ENCODE measurements at places on chromosomes 13 and 19.

GRCh38 chr19:1354970-1355567 is 28.6 kb upstream of the NDUFS7 start:
- DNase-seq = no peak

- no peak for DNase-seq
Observed at GRCh38 chr19:927351-927779, 1.5 kb downstream of the ARID3A start.

GRCh38 chr19:831407-832369 is 4.1 kb downstream of the AZU1 start:
- DNase-seq = no peak

DNA sequence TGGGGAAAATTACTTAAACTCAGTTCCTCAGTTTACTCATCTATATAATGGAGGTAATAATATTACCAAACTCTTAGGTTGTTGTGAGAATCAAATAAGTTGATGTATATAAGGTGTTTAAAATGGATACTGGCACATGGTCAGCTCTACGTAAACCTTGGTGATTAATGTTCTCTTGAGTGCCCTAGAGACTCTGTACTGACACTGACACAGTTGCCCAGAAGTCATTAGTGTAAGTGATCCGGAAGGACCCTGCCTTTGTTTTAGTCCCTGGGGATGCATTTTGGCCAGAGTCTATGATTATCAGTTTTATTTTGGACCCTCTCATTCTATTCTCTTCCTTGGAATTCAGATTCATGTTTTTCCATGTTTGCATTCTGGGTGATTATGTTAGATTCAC is 31.9 kb downstream of the CHST8 start:
- DNase-seq = no peak

DNA sequence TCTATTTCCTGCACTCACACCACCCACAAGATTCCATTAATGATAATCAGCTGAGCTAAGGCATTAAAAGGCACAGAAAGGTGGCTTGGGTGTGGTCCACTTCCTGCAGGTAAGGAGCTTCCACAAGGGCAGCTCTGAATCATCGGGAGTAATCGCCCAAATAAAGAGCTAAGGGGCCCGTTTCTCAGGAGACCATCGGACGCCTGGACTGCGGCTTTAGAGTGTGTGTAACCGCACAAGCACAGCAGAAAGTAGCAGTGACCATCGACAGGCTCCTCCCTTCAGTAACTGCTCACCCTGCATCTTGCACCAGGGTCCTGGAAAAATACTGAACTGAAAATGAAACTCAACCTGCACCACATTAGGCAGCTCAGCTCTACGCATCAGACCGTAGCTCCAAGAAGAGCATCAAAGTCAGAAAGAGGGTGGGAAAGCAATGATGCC is 6.0 kb downstream of the STK24 start:
- peak; percentile 69 for DNase-seq

GRCh38 chr19:19464339-19465098 is 50.8 kb downstream of the TSSK6 start:
- DNase-seq = no peak

DNA sequence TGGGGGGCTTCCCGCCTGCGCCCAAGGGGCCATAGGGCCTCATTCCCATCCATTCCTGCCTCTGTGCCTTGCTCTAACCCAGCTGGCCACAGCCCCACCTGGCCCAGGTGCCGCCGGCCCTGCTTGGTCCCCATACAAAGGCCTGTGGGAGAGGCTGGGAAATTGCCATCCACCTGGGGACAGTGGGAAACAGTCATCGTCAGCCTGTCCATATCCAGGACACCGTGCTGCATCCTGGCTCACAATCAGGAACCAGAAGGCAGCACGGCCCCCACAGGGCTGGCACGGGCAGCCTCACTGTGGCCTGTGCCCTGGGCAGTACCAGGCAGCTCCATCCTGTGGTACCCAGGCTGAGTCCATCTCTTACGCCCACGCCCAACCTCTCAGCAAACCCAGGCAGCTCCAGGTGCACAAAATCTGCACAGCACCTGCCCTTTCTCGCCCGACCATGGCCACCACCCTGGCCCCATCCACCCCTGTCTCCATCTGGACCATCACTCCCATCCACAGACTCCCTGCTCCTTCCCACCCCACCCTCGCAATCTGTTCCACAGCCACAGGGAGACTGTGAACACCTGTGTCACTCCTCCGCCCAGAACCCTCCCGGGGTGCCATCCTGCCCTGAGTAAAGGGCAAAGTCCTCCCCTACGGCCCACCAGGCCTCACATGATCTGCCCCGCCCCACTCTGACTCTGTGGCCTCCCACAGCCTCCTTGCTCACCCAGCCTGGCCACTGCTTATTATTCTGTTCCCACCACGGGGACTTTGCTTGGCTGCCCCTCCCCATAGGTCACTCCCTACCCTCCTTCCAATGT is 21.1 kb upstream of the FBXO27 start:
- DNase-seq = no peak

DNA sequence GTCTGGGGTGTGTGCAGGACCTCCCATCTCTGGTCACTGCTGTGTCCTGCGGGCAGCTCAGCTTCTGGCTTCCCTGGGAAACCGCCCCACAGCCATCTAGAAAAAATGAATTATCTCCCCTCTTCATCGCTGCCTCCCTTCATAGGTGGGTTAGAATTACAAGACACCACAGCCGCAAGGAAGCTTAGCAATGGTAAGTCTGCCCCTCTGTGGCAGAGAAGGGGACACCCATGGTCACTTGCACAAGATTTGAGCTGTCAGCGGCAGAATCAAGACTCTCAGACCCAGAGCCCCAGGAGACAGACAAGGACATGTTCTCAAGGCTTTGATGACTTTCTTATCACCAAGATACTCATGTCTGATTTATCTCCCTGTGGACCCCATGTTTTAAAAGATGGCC is 110.8 kb upstream of the PABPC3 start:
- DNase-seq = no peak

- DNase-seq = no peak
Observed at GRCh38 chr13:67045357-67045756, 184.8 kb downstream of the PCDH9 start.

DNA sequence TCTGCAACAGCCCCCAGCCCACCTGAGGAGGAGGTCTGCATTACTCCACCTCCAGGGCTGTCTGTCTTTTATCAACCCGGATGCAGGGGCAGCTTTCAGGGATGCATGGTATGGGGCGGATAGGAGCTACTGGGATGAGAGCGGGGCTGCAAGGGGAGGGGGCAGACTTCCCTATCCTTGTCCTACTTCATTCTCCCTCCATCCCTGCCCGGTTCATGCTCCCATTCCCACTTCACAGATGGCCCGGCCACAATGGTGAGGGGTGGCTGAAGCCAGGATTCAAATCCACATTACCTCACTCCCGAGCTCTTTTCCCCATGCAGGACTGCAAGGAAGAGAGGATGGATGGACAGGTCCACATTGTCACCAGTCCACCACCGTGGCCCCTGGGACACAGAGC is 40.5 kb upstream of the VSTM2B start:
- DNase-seq = no peak

- DNase-seq = no peak
Observed at GRCh38 chr19:41398050-41398418, 416 bp downstream of the BCKDHA start.

DNA sequence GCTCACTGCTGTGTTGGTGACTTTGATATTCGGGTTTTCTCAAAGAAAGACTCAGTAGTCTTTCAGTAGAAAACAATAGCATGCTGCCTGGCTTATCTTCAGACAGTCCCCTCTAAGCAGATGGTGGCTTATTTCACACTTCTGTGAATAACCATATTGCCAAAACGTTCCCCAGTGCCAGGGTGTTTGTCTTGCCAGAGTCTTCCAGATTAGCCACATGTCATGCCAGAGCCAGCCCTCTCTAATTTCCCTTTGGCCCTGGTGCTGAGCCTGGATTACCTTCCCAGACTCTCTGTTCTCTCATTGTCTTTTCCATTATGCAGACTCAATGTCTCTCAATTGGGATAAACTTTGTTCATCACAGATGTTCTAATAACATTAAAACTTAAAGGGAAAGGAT is 488.0 kb upstream of the ATXN8OS start:
- DNase-seq = no peak

GRCh38 chr19:51946602-51947001 is 19.3 kb downstream of the ZNF613 start:
- no peak for DNase-seq

- peak; percentile 68 for DNase-seq
Observed at GRCh38 chr13:50678464-50679162, 164.9 kb downstream of the DLEU7 start.

GRCh38 chr13:34300559-34300958 is 482.6 kb downstream of the RFC3 start:
- no peak for DNase-seq

All from MCF 10A (cell line).